Muscle of arm (tissue), 14 donors: ENCODE measurements at places on chromosomes 16 and 17.
A peak's percentile ranks its signal among the peaks of the same experiment; 100 is the strongest.

- DNase-seq, result no peak
Measured at GRCh38 chr17:41009301-41009760, 403 bp upstream of the KRTAP3-1 start.

GRCh38 chr17:37221865-37222264 lies 153.9 kb upstream of the C17orf78 start:
- DNase-seq, result no peak

DNA sequence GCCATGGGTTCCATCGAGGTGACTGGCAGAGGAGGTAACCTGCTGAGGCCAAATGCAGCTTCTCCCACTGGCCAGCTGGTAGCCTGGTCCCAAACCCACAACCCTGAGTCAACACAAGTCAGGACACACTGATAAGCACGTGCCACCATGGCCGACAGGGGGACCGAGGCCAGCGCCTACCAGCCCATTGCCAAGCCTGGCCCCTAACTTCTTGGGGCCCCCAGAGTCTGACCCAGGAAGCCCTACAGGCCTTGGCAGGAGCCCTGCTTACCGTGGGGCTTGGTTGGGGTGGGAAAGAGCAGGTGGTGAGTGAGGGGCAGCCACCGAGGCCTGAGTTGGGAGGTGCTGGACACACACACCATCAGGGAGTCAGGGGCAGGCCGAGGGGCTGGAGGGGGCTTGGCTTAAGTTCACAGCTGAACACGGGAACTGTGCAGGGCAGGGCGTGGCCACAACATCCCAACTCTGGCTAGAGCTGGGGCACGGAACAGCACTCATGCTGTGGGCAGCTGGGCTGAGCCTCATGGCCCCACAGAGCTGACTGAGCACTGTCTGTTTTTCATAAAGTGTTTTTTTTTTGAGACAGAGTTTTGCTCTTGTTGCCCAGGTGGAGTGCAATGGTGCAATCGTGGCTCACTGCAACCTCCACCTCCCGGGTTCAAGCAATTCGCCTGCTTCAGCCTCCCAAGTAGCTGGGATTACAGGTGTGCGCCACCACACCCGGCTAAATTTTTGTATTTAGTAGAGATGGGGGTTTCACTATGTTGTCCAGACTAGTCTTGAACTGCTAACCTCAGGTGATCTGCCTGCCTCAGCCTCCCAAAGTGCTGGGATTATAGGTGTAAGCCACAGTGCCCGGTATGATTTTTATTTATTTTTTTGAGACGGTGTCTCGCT lies 5.5 kb downstream of the MRPL28 start:
- DNase-seq, result no peak

DNA sequence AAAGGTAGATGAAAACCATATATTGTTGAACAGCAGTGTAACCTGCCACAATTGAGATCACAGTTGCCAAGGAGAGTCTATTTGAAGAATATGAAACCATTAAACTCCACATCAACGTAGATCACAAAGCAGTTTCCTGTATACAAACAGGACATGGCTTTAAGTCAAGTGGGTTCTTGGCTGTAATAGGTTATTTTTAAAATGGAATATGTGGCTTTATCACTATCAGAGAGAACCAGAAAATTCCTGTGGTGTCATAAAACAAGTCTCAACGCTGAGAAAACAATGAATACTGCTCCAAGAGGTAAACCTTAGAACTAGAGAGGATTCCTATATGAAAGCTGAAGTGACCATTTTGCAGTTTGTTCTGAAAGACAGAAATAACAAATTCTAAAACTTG lies 999.7 kb downstream of the CDH11 start:
- no peak for DNase-seq

DNA sequence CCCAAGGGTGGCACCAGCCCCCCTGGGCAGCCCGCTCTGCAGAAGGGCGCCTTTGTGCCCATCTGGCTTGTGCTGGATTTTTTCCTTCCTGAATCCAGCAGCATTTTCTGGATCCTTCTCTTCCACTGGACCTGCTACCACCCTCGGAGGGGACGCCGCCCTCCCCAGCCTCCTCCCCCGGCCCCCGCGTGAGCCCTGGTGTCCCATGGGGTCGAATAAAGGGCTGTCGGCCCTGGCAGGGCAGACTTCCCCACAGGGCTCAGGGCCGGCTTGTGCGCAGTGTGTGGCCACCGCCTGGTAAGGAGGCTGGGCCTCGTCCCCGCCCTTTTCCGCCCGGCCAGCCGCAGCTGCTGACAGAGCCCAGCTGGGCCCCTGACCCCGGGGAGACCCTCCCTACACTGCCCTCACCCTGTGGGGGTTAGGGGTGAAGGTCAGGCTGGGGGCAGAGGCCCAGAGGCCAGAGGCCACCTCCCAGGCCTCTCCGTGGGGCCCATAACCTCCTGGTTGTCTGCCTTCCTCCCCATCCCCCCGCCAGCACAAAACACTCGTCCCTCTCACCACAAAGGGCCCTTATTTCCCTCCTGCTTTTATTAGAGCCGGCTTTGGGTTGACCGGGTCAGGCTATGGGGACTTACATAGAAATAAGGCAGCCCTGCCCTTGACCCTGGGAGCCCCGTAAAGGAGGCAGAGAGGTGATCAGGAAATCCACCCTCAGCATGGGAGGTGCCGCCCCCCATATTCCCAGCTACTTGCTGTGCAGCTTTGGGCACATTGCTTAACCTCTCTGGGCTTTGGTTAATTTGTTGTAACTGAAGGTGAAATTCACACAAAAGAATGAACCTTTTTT lies 179.3 kb upstream of the CIBAR2 start:
- no peak for DNase-seq

GRCh38 chr17:53313746-53314145 lies 509.0 kb upstream of the KIF2B start:
- DNase-seq, result no peak

DNA sequence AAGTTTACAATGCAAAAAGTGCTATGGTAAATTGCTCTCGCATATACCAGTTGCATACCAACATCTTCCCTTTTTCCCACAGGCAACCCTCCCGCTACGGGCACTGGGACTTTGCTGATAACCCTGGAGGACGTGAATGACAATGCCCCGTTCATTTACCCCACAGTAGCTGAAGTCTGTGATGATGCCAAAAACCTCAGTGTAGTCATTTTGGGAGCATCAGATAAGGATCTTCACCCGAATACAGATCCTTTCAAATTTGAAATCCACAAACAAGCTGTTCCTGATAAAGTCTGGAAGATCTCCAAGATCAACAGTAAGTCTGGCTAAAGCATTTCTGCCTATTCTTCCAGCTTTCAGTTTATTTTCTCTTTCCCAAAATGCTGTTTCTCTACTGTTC lies 27.9 kb upstream of the HSBP1 start:
- DNase-seq, result no peak

DNA sequence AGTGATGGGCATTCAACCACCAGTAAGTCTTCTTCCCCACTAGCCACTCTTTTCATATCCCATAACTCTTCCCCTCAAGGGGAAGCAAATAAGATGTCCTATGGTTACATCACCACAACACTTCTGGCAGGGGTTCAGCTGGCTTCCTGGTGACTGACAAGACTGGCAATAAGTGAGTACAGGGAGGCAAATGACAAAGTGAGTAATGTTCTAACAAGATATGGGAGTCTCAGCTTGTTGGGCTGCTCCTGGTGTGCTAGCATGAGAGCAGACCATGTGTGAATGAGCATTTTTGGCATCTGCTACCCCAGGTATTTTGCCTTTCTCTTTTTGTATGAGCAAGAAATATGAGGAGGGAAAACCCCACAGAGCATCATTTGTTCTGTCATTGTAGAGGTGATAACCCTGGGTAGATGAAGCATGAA lies 9.9 kb downstream of the TMIGD1 start:
- DNase-seq, result no peak

GRCh38 chr16:77612596-77612995 lies 109.7 kb upstream of the NUDT7 start:
- DNase-seq, result peak; percentile 35

DNA sequence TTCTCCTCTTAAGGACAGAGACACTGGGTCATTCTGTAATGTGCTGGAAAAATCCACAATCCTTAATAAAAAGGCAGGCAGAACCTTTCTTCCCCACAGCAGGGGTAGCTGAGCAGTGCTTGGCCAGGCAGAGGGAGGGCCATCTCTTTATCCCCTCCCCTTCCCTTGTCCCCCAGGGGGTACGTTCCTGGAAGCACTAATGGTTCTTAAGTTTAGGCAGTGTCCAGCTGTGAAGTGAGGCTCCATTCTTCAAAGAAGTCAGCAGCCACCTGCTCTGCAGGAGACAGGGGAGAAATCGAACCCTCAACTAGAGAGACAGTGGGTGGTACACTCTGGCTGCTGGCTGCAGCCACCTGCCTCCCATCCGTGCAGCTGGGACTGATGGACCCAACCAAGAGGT lies 533.9 kb upstream of the CDH11 start:
- no peak for DNase-seq

GRCh38 chr16:60073376-60073775 lies 1339.3 kb upstream of the GOT2 start:
- no peak for DNase-seq

DNA sequence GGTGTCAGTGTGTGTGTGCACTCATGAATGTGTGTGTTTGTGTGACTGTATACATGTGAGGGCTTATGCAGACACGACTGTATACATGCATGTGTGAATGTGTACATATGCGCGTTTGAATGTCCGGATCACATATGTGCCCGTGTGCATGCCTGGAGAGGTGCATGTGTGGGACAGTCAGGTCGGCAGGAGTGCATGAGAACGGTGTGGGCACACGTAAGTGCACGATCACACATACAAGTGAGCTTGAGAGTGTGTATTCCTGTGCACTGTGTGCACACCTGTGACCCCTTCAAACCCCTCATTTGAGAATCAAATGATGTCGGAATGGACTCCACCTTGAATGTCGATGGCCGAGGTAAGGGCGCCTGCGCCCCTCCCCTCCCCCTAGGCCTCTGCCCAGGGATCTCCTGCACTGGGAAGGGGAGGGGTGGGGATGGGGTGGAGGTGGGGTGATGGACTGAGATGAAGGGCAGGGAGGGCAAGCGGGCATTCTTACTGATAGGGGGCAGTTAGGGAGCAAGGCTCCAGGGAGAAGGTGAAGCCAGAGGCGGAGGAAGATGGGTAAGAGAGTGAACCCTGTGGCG lies 601 bp upstream of the NGFR start:
- no peak for DNase-seq

DNA sequence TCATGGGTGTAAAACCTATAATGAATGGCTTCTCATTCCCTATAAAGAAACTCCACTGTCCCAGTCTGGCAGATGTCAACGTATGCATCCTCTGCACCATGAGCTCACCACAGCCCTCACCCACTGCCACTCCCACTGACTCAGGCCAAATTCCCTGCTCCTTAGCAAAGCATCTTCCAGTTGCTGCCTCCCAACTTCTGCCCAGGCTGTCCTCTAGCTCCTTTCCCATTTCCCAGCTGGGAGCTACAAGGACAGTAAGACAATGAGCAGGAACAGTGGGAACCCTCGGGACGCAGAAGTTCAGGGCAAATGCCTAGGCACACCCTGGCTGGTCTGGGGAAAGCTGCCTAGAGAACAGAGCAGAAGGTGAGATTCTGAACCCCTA lies 9.1 kb upstream of the THAP11 start:
- DNase-seq, result no peak

- no peak for DNase-seq
Measured at GRCh38 chr16:67552476-67552875, 9.8 kb upstream of the CTCF start.

GRCh38 chr17:66341462-66341861 lies 39.0 kb downstream of the PRKCA start:
- no peak for DNase-seq

DNA sequence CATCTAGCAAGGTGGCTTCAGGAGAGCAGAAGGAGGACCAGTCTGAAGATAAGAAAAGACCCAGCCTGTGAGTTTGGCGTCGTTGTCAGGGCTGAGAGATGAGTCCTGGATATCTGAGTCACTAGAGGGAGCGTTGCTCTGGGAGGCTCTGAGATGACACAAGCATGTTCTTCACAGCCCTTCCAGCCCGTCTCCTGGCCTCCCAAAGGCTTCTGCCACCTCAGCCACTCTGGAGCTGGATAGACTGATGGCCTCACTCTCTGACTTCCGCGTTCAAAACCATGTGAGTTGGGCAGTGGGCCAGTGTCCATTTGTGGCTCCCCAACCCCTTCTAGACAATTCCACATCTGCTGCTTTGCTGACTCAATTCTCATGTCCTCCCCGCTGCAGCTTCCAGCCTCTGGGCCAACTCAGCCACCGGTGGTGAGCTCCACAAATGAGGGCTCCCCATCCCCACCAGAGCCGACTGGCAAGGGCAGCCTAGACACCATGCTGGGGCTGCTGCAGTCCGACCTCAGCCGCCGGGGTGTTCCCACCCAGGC lies 2.3 kb downstream of the TGFB1I1 start:
- no peak for DNase-seq
